Stimulated activated CD4-positive, alpha-beta T cell treated with anti-CD3 and anti-CD28 coated beads, Interleukin-15, amount 100 ng/mL, for 48 hours (primary cell): ENCODE measurements at places on chromosomes 12 and 14.
A peak's percentile ranks its signal among the peaks of the same experiment; 100 is the strongest.

GRCh38 chr12:94595152-94595551 is 55.2 kb downstream of the TMCC3 start:
- DNase-seq: no peak

- no peak for DNase-seq
Measured at GRCh38 chr14:78345131-78345744, 175.1 kb downstream of the NRXN3 start.

DNA sequence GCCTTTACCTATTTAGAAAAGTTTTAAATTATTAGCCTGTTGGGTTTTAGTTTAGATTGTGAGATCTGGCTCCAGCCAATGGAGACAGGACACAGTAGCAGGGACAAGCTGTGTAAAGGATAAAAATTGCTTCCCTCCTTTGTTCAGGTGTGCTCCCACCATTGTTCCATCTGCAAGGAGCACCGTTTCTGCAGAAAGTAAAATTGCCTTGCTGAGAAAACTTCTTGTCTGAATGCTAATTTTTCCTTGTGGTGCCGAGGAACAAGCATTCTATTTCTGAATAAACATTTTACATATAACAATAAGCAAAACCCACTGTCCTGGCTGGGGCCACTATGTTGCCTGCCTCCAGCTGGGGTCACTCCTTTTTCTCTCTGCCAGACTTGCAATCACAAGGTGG is 72.7 kb upstream of the ZFP36L1 start:
- no peak for DNase-seq

DNA sequence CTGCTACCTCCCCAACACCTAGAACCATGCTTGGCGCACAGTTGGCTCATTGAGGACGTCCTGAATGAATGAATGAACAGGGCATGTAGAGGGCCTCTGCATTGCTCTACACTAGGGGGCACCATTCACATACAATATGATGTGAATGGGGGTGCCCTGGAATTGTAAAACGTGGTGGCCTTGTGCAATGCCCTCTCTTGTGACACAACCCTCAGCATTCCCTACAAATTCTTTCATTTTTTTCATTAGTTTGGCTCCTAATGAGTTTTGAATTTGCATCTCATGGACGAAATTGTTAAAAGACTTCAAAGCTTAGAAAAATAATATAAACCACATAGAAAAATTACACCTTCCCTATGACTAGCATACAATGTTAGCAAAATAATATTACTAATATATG is 2.3 kb upstream of the DIO2 start:
- no peak for DNase-seq

- no peak for DNase-seq
Measured at GRCh38 chr12:109458771-109459208, 18.3 kb downstream of the KCTD10 start.

DNA sequence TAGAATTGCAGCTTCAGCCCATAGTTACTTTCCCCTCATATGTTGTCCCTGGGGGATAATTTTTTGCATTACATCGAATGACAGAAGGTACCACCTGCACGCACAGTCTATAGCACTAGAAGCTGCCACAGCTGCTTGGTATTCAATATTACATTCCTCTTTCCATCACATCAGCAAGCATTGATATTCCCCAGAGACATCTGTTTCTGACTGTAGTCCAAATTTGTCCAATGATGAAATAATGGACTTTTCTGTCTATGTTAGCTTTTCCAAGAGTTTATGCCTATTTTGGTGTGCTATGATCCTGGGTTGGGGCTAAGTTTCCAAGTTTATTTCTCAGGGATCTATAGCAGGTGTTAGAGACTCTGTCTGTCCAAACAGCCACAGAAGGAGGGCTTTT is 335.4 kb downstream of the LRIG3 start:
- no peak for DNase-seq

- no peak for DNase-seq
Measured at GRCh38 chr14:24631749-24632335, 2.1 kb downstream of the GZMB start.

- no peak for DNase-seq
Measured at GRCh38 chr12:100738086-100738485, 56.5 kb upstream of the ANO4 start.

DNA sequence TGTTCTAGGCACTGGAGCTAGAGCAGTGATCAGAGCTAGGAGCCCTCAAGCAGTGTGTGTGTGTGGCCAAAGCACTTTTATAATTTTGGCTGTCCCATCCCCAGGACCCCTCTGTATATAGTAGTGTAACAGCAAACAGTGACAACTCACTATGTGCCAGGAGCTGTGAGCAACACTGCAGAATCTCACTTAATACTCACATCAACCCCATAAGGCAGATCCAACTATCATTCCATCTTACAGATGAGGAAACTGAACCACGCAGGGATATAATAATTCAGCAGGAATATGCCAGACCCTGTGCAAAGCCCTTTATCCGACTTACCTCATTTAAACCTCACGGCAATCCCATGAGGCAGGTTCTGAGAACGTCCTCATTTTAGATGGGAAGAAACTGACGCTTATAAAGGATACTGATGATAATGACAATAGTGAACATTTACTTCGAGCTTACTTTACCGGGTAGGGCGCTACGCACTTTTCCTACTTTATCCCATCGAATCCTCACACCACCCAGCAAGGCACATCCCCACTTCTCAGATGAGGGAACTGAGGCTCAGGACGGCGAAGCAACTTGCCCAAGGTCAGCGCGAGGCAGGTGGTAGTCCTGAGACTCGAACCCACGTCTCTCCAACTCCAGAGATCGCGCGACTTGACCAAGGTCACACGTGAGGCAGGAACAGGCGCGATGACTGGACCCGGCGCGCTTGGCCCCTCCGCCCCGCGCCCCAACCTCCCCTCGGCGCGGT is 687 bp downstream of the RAB35 start:
- peak; percentile 34 for DNase-seq

- DNase-seq: no peak
Measured at GRCh38 chr12:61713121-61713520, 547.1 kb upstream of the USP15 start.

DNA sequence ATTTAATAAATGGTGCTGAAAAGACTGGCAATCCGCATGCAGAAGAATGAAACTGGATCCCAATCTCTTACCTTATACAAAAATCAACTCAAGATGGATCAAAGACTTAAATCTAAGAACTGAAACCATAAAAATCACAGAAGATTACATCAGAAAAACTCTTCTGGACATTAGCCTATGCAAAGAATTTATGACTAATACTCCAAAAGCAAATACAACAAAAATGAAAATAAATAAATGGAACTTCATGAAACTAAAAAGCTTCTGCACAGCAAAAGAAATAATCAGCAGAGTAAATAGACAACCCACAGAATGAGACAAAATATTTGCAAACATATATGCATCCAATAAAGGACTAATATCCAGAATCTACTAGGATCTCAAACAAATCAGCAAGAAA is 14.3 kb upstream of the CLEC1A start:
- DNase-seq: no peak

- DNase-seq: no peak
Measured at GRCh38 chr12:38538319-38538718, 221.7 kb downstream of the ALG10B start.

DNA sequence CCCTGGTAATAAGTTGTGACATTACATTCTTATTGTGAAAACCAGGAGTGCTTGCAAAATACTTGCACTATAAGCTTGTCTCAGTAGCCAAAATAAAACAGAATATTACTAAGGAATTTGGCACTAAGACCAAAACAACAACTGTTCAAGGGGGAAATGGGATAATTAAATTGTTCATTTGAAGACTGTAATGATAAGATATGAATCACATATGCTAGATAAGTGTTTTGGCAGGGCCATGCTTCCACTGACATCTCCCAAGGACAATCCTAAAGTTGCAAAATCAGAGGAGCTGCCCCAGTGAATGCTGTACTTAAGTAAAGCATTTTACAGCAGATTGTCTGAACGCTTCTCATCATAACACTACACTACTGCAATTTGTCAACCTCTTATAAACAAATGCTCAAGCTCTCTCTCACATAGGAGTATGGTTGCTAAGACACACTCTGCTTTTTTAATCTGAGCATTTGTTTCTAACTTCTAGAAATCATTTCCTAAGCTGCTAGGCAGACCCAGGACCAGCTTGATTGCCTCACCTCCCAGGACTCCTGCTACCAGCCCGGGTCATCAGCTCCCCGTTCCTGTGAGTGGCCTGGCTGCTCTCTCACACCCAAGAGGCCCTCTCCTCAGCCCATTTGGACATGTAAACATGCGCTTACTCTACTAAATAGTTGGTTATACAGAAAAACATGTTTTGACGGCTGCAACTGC is 191.5 kb downstream of the PAX9 start:
- no peak for DNase-seq

DNA sequence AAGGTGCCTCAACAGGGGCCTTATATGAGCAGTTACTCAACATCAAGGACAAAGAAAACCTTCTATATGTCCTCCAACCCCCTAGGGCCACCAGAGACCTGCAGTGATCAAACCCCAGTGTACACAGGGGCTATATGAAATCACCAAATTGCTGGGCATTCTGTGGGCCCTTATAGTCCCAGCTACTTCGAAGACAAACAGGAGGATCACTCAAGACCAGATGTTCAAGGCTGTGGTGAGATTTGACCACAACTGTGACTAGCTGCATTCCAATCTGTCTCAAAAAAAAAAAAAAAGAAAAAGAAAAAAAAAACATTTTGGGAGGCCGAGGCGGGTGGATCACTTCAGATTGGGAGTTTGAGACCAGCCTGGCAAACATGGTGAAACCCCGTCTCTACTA is 51.0 kb upstream of the PRB2 start:
- DNase-seq: no peak

DNA sequence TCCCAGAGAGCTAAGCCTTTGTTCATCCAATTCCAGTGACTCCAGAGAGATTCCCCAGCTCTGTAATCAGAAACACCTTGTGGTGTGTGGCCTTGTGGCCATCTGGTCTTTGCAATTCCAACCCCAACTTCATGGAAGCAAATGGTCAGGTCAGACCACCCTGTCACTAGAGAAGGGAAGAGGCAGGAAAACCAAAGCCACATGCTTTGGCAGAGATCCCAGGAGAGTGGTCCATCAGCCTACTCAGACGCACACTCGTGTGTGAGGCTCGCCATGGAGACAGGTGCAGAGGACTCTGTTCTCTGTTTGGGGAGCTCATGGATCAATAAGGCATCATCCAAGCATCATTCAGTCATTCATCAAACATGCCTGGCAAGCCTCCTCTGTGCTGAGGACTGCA is 46.2 kb upstream of the TUNAR start:
- DNase-seq: no peak

DNA sequence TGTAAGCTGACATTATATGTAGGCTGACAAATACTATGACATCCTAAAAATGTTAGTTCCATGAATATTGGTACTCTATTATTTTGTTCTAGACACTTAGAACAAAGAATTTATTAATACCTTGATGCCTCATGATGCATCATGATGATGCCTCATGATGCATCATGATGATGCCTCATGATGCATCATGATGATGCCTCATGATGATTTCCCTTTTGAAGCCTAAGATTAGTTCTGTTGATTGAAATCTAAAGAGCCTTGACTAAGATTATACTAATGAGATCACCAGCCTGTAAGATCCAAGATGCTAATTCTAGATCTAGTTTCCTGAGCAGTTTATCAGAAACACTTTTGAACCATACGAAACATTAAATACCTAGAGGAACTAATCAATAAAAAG is 4.6 kb upstream of the CEP128 start:
- no peak for DNase-seq

- no peak for DNase-seq
Measured at GRCh38 chr14:58762629-58763028, 124.9 kb downstream of the DACT1 start.

DNA sequence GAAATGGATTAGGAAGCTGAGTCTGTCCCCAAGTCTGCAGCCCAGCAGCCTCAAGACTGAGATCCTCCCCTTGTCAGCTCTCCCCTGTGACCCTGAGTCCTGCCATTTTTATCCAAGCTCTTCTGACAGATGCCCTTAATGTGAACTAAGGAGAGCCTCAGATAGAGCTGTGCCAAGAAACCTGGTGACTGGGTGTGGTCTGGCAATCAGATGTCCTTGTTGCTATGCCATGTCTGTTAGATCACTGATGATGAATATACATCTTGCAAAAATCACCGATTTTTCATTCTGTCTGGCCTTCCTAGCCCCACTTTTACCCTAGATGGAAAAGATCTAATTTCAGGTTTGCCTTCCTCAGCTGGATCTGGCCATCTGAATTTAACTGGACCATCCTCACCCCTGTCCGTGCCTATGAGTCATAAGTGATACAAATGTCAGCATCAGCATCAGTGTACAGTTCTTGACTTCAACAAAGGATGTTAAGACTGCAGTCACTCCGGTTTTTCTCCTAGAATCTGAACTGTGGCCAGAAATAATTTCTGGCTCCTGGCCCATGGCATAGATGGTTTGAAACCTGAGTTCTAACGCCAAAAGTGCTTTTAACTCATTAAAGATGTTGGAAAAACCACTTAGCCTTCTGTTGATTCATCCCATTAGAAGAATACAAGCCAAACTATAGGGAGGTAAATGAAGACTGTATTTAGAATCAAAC is 61.2 kb upstream of the GRIP1 start:
- no peak for DNase-seq

GRCh38 chr14:64610049-64610746 is 60.4 kb downstream of the PPP1R36 start:
- DNase-seq: no peak

DNA sequence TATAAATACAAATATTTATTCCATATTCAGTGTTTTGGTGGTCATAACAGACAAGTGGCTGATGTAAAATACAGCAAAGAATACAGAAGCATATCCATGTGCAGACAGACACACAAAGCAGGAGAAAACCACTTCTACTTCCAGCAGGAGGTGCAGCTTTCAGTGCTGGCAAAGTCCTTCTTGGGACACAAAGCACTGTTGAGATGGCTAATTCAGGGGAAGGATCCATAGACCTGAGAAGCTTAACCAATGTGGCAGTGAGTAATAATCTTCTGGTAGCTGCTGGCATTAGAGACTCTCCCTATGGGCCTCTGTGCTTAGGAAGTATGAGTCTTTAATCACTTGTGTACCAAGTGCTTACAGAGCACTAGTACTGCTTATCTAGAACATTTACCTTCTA is 26.8 kb downstream of the AMN1 start:
- DNase-seq: no peak
